ENCODE measurements at places on chromosomes 5 and 9.
A peak's percentile ranks its signal among the peaks of the same experiment; 100 is the strongest.

- DNase-seq = no peak
Observed at GRCh38 chr5:72951671-72952468, 4.0 kb upstream of the FCHO2 start.

GRCh38 chr5:73757416-73757815 is 131.4 kb downstream of the ARHGEF28 start:
- DNase-seq = no peak

- DNase-seq = no peak
Observed at GRCh38 chr9:99660191-99660636, 161.5 kb upstream of the NR4A3 start.

DNA sequence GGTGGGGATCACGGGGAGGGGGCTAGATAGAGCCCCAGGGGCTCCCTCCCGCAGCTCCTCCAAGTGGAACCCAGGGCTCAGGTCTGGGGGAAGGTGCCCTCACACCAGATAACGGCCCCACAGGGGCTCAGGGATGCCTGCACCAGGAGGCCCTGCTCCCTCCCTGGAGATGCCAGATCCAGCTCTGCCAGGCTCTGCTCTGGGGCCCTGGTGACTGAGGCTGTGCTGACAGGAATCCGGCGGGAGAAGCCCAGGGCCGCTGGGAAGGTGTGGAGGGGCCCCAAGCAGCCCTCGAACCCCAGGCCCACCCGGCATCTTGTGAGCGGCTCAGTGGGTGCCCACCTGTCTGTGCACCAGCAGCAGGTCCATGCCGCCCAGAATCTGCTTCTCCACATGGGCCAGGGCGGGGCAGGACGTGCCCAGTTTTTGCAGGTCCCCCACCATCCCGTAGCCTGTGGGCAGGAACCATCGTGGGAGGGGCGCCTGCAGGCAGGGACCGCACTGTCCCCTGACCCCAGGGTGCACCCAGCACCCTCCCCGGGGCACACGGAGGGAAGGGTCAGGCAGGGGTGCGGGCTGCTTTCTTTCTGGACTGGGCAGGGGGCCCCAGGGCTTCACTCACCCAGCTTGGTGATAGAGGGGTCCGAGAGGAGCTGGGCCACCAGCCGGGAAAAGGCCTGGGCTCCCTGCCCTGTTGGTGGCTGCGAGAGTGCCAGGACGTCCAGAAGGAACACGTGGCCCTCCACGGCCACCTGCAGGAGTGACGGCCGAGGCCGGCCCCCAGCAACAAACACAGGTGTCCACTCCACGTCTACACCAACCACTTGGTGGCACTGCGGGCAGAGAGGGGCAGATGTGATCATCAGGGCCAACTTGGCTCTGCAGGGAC is 48.9 kb upstream of the NRARP start:
- DNase-seq = no peak

DNA sequence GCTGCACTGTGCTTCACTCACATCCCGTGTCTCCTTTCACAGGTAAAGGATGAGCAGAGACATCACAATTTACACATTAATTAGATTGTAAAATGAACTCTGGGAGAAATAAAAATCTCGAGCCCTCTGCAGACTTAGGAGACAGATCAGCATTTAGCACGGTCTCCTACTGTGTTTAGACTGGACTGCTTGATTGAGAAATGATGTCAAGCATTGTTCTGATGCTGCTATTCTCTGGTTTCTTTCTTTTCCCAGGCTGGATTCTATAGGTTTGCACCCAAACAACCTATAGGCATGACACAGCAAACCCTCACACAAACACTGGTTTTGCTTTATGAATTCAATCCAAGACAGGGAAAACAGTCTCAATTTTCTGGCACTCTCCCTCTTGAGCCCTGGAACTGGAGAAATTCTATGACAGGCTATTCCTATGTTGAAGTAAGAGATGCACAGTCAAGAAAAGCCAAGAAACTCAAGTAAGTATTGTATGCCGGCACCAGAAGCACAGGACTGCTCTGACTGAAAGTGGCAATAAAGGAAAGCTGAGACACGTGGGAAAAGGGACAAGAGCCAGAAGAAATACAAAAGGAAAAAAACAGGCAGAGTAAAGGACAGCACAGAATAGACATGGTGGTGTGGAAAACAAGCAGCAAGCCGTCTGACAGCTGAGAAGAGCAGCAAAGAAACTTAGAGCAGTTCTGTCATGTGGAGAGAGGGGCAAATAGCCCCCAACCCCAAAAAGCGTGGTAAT is 24.8 kb upstream of the ERAP2 start:
- no peak for DNase-seq

DNA sequence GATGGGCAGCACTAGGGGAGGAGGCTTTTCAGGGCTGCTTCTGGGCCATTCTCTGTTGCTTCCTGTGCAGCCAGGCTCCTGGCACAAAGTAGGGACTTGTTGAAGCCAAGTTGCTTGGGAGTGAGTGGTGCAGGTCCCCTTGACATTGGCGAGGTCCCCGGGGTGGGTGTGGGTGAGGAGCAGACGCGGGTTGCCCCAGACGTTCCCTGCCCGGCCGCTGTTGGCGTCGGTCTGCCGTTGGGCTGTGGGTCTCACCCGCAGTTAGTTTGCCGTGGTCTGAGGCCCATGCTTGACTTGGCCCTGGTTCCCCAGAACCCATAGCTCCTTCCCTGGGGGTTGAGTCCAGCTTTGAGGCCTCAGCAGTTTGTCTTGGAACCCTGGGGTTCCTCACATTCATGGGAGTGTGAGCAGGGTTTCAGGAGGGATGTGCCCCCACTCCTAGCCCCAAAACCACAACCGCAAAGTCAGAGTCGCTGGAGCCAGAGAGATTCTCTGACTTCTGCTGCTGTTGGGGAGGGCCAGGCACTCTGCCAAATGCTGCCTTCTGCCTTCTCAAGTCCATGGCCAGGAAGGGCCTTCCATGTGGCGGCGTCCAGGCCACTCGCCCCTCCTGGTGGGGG is 77.5 kb downstream of the RXRA start:
- DNase-seq = peak; percentile 38

GRCh38 chr5:80189701-80190100 is 66.1 kb downstream of the SERINC5 start:
- no peak for DNase-seq

DNA sequence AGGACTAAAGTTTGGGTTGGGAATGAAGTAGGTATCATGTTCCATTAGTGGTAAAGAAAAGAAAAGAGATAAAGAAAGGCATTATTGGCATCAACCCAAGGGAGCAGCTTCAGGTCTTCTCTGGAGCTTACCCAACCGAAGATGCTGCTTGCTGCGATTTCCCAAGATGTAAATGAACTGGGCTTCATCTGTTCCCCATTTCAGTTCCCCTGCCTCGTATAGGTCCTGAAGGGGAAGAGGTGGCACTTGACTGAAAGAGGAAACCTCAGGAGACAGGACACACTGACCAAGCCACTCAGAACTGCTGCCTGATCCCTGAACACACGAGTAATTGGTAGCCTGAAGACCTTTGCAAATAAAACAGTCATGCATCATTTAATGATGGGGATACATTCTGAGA is 24.6 kb downstream of the ANXA6 start:
- no peak for DNase-seq

GRCh38 chr9:17772223-17772622 is 193.4 kb downstream of the SH3GL2 start:
- no peak for DNase-seq

GRCh38 chr9:89413963-89414638 is 83.8 kb downstream of the SEMA4D start:
- DNase-seq = no peak
